SK-N-DZ (cell line): ENCODE measurements at places on chromosomes 2 and 18.
A peak's percentile ranks its signal among the peaks of the same experiment; 100 is the strongest.

DNA sequence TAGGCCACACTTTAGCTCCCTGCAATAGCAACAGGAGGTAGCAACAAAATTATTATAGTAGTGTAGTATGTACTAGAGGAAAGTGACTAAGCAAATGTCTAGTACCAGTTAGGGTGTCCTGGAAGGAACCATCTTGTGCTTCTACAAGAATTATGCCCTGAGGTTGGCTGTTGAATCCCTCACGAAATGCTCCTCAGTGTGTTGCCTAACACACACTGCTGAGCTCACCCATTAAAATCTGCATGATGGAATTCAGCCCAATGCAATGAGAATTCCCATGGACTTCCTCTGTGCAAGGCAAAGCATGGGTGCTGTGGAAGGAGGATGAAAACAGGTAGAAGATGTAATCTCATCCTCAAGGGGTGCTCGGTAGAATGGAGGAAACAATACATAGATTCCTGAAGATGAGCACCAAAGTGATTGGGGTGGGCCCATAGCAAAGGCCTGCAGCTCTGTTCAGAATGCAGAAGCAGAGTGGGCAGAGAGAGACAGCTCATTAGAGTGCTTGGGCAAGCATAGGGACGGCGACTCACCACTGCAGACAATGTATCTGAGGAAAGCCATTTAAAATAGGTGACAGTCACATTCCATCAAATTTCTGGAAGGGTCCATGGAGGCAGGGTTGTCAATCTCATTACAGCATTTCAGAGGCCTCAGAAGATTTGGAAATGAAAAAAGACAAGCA is 1.2 kb upstream of the UGT1A7 start:
- DNase-seq, result no peak

DNA sequence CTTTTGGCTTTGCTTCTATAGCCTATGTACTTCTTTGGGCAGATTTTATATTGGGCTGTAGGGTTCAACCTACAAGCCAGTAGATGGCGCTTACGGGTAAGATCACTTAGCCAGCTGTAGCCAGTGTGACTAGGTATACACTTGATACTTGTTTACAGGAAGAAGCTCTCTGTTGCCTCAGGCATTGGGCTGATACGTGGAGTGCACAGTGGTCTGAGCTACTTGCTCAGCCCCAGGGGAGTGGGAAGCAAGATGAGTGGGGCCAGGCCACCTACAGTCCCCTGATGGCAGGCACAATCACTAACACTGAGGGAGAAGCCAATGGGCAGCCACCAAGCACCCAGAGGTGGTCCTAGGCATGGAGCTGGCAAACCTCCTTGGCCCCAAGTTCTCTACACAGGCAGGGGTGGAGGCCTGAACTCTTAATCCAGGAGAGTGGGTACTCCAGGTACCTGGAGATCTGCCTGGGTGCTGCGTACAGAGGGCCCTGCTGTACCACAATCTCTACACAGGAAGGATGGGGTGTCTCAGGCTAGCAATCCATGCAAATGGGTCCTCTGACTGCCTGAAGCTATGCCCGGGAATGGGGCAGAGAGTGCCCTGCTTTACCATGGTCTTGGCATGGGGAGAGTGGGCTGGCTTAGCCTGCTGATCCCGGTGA is 122.2 kb downstream of the NCOA1 start:
- DNase-seq, result peak; percentile 10

GRCh38 chr2:230052299-230052698 is 16.4 kb downstream of the SLC16A14 start:
- DNase-seq, result no peak

GRCh38 chr18:57389271-57389670 is 36.9 kb downstream of the ST8SIA3 start:
- no peak for DNase-seq

GRCh38 chr2:114231921-114232320 is 210.5 kb upstream of the DPP10 start:
- no peak for DNase-seq

DNA sequence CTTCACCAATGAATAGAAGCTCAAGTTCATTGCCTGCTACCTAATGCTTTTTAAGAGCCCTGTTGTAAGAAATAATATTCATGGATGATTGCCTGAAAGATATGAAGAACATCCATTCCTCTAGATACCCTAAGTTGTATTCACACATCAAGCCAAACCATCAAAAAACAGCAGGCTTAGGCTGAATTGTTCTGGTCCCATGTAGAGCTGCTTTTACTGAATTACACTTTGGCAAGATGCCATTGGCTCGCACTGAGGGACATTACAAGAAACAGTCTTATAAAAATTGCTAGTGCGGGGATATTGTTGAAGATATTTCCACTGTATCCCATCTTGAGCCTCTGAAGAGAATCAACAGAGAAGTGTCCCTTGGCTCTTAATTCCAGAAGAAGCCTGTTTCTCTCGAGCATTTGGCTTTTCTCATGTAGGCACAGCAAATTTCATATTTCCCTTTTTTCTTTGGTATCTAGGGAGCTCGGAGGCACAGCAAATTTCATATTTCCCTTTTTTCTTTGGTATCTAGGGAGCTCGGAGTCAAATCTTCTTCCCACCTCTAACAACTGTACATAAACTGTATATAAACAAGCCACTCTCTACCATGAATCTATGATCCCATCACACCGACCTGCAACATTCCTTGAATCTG is 107.5 kb downstream of the COLEC12 start:
- DNase-seq, result no peak

- no peak for DNase-seq
Measured at GRCh38 chr2:225030203-225030602, 12.1 kb downstream of the DOCK10 start.

DNA sequence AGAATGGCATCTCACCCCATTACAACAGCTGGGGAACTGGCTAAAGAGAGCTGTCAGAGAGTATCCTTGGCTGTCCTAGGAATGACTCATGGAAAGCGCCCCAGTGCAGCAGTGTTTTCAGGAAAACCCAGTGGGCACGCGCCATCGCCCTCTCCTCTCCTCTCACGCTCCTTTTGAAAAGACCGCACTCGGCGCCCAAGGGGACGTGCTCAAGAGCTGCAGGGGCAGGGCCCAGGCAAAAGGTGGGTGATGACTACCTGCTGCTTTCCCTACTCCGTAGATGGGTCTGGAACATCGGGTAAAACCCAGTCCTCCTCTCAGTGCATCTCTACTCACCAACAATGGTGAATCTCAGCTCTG is 68.1 kb downstream of the EMILIN2 start:
- no peak for DNase-seq

DNA sequence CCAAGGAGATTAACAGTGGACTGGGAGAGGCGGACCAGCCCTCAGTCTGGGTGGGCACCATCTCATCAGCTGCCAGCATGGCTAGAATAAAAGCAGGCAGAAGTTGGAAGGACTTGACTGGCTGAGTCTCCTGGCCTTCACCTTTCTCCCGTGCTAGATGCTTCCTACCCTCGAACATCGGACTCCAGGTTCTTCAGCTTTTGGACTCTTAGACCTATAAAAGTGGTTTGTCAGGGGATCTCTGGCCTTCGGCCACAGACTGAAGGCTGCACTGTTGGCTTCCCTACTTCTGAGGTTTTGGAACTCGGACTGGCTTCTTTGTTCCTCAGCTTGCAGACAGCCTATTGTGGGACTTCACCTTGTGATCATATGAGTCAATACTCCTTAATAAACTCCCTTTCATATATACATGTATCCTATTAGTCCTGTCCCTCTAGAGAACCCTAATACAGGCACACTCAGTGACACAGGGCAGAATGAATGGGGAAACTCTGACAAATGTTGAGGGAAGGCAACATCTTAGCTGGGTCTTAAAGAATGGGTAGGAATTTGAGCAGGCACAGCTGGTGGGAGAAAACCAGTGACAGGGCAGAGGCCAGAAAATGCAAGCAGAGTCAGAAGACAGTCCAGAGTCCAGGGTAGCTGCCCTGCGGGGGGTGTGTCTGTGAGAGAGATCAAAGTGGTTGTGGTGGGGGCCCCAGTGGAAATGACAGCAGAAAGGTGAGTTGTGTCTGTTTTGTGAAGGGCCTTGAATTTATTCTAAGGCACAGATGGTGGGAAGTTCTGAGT is 108.1 kb upstream of the CD302 start:
- DNase-seq, result no peak
